ENCODE measurements at places on chromosomes 7 and 10.

- no peak for DNase-seq
Measured at GRCh38 chr7:99752356-99752755, 17.4 kb upstream of the CYP3A7 start.

- no peak for DNase-seq
Measured at GRCh38 chr7:66571568-66571967, 57.1 kb upstream of the KCTD7 start.

DNA sequence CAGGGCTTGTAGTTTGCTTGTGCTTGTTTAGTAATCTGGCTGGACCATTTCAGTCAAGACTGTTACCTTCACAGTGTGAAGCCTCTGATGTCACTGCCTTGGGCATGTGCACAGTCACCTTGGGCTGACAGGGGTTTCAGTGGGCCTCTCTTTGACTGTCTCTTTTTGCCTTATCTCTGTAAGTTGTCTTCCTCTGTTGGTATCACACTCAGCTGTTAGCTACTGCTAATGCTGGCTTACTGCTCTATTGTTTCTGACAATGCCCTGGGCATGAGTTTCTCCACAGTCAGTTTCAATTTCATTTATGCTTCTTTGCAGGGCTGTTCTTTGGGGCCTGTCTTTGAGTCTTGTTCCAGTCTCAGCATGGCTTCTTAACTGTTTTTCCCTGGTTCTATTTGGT is 201.9 kb upstream of the SHH start:
- no peak for DNase-seq

GRCh38 chr10:8336629-8337331 is 282.3 kb downstream of the GATA3 start:
- DNase-seq, result no peak

- DNase-seq, result no peak
Measured at GRCh38 chr10:47261121-47261520, 38.9 kb upstream of the GDF10 start.

- no peak for DNase-seq
Measured at GRCh38 chr7:46972205-46972604, 609.7 kb downstream of the TNS3 start.

- peak; percentile 22 for DNase-seq
Measured at GRCh38 chr10:26479766-26480492, 41.8 kb downstream of the APBB1IP start.

- no peak for DNase-seq
Measured at GRCh38 chr7:127935847-127936376, 95.3 kb downstream of the LRRC4 start.

DNA sequence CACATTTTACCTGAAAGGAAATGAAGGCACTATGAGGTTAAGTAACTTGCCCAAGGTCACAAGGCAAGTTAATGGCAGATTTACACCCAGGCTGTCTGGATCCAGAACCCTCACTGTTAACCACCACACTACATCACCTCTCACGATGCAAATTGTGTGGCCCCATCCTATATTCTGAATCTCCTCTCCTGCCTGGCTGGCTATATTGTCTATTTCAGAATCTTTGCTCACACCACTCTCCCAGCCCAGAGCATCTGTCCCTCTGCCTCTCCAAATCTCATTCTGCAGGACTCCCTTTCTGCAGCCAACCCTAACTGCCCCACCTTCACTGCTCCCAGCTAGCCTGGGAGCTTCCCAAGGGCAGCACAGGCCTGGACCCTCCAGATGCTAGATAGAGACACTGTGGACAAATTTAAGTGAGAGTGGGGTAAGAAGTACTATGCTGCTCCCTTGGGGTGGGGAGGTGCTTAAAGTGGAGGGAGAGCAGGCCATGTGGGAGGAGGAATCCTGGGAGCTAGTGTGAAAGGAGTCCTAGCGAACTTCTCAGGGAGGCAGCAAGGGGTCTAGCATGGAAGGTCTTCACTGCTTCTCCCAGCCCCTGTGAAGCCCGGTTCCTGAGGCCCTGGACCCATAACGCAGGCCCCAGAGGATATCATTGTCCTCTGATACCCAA is 786 bp downstream of the CUEDC2 start:
- no peak for DNase-seq

DNA sequence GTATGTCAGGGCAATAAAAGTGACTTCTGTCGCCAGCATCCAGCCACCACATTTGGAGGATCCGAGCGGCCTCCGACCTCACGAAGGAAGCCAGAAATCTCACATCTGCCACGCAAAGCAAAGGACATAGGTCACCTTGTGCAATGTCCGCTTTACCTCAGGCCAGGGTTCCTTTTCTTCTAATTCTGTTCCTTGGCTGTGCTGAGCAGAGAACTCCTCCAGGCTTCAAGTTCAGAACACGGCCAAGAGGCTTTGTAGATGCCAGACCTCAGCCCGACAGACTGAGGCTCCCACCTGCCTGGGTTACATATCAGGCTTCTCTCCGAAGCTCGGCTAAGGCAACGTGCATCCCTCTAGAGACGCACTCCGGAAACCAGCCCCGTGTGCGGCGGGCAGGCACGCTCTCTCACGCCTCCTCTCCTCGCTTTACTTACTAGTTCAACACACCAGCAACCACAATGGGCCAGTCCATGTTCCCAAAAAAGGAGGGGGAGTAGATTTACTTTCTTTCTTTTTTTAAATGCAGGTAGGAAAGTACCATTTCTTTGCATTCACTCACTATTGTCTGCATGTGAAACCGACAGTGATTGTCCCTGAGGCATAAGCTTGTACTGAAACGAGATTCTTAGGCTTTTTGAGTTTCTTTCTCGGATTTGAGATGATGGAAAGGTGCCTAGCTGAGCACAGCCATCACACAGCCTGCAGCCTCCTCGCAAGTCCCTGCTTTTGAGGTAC is 122.4 kb upstream of the AFAP1L2 start:
- DNase-seq, result peak; percentile 72

- peak; percentile 84 for DNase-seq
Measured at GRCh38 chr10:93376372-93377293, 105.5 kb downstream of the MYOF start.

GRCh38 chr10:5902511-5903274 is 12.7 kb downstream of the FBH1 start:
- no peak for DNase-seq

- DNase-seq, result no peak
Measured at GRCh38 chr10:74558897-74559296, 267.5 kb upstream of the KAT6B start.

DNA sequence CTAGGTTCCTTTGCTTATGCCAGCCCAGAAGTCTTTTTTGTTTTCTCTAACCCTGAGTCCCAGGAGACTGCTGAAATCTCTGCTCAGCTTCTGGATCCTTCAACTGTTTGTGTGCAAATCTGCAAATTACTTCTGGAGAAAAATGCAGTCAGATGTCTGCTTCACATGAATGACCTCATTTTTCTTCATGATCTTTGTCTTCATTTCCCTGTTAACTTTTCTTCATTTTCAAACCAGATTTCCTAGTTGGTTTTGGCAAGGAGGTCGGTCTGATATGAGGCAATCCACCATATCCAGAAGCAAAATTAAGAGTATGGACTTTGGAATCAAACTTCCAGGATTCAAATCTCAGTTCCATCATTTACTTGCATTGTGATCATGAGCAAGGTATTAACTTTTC is 66.8 kb downstream of the ZNF503 start:
- DNase-seq, result no peak

DNA sequence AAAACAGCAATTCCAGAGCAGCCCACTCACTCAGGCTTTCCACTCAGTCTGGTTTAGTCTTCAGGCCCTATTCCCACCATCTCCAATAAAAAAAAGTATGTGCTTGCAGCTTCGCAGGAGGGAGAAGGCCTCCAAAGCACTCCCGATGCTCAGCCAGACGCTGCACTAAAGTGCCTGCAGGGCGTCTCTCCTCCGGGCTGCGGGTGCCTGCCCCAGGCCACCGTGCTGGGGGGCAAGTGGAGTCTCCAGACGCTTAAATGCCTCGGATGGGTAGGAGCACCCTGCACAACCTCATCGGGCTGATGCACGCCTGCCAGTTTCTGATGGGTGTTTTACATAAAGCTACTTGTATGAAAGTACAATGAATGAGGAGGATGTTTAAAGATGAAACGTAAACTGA is 31.3 kb upstream of the NCAPG2 start:
- DNase-seq, result no peak

DNA sequence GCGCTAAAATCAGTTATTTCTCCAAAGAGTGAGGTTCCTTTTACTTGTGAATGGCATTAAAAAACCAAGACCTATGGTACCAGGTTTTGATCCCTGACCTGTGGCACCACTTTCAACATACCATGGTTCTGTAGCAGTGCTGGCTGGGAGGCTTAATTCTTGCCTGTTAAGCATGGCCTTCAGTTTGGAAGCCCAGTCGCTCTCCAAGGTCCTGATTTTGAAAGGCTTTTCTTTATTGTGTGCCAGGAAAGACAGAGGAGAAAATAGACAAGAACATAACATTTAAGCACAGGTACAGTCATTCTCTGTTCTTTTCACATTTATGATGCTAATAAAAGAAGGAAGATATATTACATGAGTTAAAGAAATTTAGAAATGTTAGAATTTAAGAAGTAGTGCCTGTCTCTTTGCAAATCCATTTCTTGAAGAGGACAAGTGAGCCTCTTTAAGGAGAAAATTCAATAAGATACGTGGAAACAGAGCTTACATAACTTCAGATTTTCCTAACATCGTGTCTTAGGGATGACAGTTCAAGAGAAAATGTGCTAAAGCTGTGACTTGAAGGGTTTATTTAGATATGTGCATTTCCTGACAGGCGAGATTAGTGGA is 357.6 kb downstream of the DPP6 start:
- DNase-seq, result no peak

GRCh38 chr7:45387837-45388236 is 186.3 kb upstream of the ADCY1 start:
- DNase-seq, result no peak

DNA sequence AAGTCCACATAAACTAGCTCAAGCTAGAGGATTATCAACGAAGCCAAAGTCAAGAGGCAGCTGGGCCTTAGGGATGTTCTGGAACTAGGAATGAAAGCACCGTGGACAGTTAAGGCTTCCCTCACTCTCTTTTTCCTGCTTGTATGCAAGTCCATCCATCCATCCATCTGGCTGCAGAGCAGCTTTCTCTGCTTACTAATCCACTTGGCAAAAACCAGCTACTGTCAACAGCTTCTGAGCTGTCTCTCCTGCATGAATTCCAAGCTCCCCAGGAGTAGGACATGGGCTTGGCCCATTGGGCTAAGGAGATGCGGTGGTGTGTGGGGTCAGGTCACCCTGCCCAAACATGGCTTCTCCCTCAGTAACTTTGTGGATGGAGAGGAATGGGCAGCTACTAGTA is 66.2 kb downstream of the NAMPT start:
- no peak for DNase-seq

DNA sequence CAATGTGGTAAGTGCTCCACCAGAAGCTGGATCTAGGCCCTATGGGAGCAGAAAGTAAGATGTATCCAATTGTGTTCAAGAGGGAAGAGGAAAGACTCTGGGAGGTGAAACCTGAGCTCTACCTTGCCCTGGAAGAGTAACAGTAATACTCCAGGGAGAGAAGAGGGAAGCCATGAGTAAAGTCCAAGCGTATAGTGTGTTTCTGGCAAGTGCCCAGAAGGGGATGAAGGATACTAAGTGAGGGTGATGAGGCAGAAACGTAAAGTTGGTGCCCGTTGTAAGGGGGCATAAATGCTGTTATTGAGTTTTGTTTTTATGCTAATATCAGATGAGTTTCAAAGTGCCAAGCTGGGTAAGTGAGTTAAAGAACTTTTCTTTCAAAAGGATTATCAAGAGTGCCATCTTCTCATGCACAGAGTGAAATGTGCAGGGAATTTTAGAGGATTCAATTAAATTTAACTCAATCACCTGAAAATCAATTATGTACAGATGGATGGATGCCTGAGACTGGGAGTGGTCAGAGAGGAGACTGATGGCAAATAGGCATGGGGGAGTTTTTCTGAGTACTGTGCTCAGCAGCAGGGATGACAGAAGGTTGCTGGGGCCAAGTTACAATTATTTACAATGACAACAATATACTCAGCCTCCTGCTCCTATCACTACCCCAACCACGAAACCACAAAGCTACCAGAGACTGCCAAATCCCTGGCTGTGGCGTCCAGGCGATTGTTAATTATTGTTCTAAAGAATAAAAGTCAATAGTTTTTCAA is 123.3 kb upstream of the LAMB4 start:
- DNase-seq, result no peak

DNA sequence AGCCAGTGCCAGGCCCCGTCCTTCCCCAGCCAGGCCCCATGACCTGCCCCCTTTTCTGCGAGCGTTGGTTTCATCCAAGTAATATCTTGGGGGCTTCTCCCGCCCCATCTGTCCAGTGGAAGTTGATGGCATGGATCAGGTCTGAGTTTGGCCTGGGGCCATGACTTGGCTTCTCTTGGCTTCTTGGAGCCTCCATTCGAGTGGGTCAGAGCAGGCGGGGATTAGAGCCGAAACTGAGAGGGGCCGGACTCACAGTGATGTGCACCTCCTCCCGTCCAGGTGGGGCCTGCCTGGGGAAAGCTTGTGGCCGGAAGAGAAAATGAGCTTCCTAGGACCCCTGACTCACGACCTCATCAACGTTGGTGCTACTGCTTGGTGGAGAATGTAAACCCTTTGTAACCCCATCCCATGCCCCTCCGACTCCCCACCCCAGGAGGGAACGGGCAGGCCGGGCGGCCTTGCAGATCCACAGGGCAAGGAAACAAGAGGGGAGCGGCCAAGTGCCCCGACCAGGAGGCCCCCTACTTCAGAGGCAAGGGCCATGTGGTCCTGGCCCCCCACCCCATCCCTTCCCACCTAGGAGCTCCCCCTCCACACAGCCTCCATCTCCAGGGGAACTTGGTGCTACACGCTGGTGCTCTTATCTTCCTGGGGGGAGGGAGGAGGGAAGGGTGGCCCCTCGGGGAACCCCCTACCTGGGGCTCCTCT is 15.1 kb upstream of the LIMK1 start:
- no peak for DNase-seq

- no peak for DNase-seq
Measured at GRCh38 chr7:1742555-1743303, 72.7 kb downstream of the ELFN1 start.

- DNase-seq, result no peak
Measured at GRCh38 chr7:134879815-134880475, 100.5 kb downstream of the CALD1 start.

- DNase-seq, result no peak
Measured at GRCh38 chr10:97762056-97762455, 9.7 kb downstream of the SFRP5 start.

DNA sequence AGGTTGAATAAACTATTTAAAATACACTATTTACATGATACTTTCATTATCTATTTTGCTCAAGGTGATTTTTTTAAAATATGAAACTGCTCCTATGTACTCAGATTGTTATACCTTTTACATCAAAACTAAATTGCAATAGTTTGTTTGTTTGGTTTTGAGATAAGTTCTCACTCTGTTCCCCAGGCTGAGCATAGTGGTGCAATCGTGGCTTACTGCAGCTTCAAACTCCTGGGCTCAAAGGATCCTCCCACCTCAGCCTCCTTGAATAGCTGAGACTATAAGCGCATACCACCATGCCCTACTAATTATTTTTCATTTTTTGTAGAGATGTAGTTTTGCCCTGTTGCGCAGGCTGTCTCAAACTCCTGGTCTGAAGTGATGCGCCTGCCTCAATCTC is 12.7 kb downstream of the TAS2R60 start:
- no peak for DNase-seq

All from Ammon's horn (tissue), 1 donor.